ENCODE measurements at places on chromosomes 3 and 15. TPM values are rescaled to one million over a fixed set of nuclear protein-coding genes. Genes with fewer than 3 reads are reported as not detected.

UACA gene
- total RNA-seq, result 39.9 TPM

GRM2 gene
- total RNA-seq, result 0.49 TPM

IL17RD gene
- total RNA-seq, result 1.1 TPM

ACAN gene
- 0.06 TPM for total RNA-seq

ZNF774 gene
- total RNA-seq, result 3.6 TPM

SLC2A2 gene
- not detected for total RNA-seq

MBNL1 gene
- total RNA-seq, result 229 TPM

FBXL22 gene
- 0.98 TPM for total RNA-seq

IL5RA gene
- total RNA-seq, result 0.69 TPM

GPR171 gene
- 3.2 TPM for total RNA-seq

SAMMSON gene
- not detected for total RNA-seq

NLGN1 gene
- total RNA-seq, result 3.3 TPM

SCAANT1 gene
- not detected for total RNA-seq

ANKRD63 gene
- total RNA-seq, result not detected

WDR49 gene
- 1.2 TPM for total RNA-seq

ARHGAP31 gene
- total RNA-seq, result 117 TPM

CLDN16 gene
- 0.14 TPM for total RNA-seq

GOLGA6D gene
- total RNA-seq, result not detected

COPG1 gene
- total RNA-seq, result 149 TPM

TMC3 gene
- total RNA-seq, result not detected

ECE2 gene
- total RNA-seq, result not detected

TMEM40 gene
- total RNA-seq, result not detected

SLC22A13 gene
- 0.41 TPM for total RNA-seq

ECT2 gene
- 12.2 TPM for total RNA-seq

EOGT gene
- total RNA-seq, result 36.4 TPM

KCNH8 gene
- total RNA-seq, result 0.41 TPM

FBLN2 gene
- 32.9 TPM for total RNA-seq

LTF gene
- total RNA-seq, result 14.3 TPM

TGM4 gene
- not detected for total RNA-seq
